CD4-positive, alpha-beta T cell treated with Interleukin-10 for 1 hour (primary cell): ENCODE measurements at places on chromosomes 16 and 17.

- no peak for DNase-seq
Measured at GRCh38 chr17:72763981-72764380, 328.5 kb downstream of the SLC39A11 start.

GRCh38 chr16:4313563-4314531 is 2.0 kb upstream of the GLIS2 start:
- DNase-seq, result peak; percentile 28

DNA sequence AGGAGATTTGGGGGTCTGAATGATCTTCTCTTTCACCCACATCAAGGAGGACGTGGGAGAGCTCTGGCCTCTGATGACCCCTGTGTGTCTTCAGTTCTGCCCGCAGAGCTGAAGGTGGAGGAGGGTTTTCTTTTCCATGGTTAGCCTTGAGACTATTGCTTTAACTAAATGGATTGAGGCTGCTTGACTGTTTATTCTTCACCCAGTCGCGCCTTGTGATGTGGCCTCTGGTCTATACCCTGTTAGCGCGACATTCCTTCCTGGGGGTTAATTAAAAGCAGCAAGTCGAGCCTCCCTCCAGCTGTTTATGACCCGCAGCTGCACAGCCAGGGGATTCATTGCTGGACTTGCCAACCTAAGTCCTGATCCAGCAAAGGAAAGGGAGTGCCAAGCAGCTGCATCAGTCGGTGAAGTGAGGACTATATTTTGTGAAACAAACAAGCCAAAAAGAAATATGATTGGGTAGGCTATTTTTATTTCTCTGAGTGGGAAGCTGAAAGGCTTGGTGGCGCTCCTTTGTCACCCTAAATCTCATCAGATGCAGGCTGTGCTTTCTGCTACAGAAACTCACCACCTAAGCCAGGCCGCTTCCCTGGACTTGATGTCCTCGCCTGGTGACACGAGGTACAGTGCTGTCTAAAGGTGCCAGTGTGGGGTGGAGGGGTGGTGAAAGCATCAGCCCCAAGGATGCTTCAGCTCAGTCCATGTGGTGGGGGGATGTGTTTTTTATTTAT is 11.0 kb upstream of the SEC14L1 start:
- no peak for DNase-seq

- DNase-seq, result no peak
Measured at GRCh38 chr17:31134576-31134975, 39.8 kb downstream of the NF1 start.

GRCh38 chr16:54879681-54880080 is 51.0 kb upstream of the IRX5 start:
- no peak for DNase-seq

DNA sequence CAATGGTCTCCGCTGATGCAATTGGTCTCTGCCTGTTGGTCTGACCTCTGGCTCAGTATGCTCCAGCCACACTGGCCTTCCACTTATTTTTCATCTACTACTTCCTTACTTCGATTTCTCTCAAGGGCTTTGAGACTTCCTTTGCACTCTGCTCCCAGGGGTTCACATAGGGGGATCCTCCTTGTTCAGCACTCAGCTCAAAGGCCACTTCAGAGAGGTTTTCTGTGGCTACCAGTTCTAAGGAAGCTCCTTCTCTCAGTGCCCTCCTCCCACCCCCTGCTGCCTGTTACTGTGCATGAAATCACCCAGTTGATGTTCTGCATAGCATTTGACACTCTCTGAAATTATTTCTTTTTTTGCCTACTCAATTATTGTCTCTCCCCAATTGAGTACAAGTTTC is 476.4 kb downstream of the HS3ST3B1 start:
- DNase-seq, result no peak

DNA sequence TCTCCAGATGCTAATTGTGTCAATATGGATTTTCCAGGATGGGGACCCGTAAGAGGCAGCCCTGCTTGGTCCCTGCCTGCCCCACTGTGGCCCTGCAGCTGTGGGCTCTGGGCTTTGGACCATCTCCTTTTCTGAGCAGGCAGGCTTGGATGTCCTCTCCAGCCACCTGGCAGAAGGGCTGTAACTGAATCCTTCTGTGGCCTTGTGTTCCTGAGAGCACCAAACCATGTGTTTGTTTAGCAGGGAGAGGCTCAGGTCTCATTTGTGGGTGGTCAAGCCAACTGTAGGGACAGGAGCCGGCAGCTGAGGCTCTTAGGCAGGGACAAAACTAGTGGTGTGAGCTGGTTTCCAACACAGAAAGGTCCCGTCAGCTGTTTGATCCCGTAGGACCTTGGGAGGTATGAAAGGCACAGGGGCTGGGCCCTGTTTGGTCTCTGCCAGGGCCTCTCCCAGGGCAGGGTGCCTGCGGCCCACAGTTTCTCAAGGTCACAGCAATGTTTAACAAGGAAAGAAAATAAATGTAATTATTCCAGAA is 18.5 kb downstream of the SEC14L5 start:
- no peak for DNase-seq

DNA sequence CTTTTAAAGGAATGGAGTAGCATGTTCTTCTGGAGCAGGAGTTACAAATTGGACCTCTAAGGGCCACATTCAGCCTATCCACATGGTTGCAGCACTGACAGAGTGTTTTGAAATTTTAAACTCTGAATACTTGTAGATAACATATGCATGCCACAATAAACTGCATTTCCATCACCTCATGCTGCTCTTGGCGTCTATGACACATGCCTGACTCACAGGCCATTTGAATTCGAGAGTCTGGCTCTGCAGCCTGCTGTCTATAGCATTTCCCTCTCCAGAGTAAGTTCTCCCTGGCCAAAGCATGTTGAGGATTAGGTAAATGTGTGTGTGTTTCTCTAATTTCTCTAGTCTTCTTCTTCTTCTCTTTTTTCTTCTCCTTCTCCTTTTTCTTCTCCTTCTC is 28.7 kb upstream of the MYOCD start:
- no peak for DNase-seq

- DNase-seq, result no peak
Measured at GRCh38 chr17:66185862-66186261, 6.1 kb downstream of the CEP112 start.
